Left ventricle myocardium superior (tissue), 1 donor: ENCODE measurements at places on chromosomes 7 and 10. TPM values are rescaled to one million over a fixed set of nuclear protein-coding genes. Genes with fewer than 3 reads are reported as not detected.

The ST8SIA6 gene
- 7.4 TPM for total RNA-seq

The MKX gene
- total RNA-seq: 0.15 TPM

The BHLHA15 gene
- total RNA-seq: not detected

The PRRT4 gene
- total RNA-seq: 1.6 TPM

The NPY gene
- not detected for total RNA-seq

The RASSF4 gene
- total RNA-seq: 93.5 TPM

- no peak for DNase-seq
These were observed 29.6 kb downstream of the SLC16A12 start for GRCh38 chr10:89505640-89506275.

DNA sequence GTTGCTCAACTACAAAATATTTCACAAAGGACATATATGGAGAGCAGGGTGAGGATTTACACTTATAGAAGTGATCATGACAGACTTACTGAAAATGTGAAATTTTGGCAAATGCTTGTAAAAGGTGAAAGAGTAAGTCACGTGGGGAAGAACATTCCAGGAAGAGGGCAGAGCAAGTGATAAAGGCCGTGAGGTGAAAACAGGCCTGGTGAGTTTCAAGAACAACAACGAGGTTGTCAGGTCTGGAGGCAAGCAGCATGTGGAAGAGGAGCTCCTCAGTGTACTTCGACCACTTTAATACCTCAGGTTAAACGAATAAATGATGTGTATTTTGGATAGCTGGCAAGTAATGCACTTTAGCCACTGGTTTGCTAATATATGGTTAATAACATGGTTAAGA, 706.7 kb downstream of the PCDH15 start:
- no peak for DNase-seq

GRCh38 chr7:2641406-2642393, 9.9 kb downstream of the TTYH3 start:
- DNase-seq: peak; percentile 95

GRCh38 chr7:151374726-151375125, 33.1 kb downstream of the NUB1 start:
- DNase-seq: no peak

- no peak for DNase-seq
These were observed 51.5 kb downstream of the RSU1 start for GRCh38 chr10:16765509-16766375.

- DNase-seq: no peak
These were observed 56.1 kb downstream of the CPVL start for GRCh38 chr7:29090151-29090805.

GRCh38 chr7:99767662-99768061, 16.3 kb downstream of the CYP3A4 start:
- no peak for DNase-seq

- DNase-seq: no peak
These were observed 12.2 kb downstream of the PLXDC2 start for GRCh38 chr10:19828278-19829049.

DNA sequence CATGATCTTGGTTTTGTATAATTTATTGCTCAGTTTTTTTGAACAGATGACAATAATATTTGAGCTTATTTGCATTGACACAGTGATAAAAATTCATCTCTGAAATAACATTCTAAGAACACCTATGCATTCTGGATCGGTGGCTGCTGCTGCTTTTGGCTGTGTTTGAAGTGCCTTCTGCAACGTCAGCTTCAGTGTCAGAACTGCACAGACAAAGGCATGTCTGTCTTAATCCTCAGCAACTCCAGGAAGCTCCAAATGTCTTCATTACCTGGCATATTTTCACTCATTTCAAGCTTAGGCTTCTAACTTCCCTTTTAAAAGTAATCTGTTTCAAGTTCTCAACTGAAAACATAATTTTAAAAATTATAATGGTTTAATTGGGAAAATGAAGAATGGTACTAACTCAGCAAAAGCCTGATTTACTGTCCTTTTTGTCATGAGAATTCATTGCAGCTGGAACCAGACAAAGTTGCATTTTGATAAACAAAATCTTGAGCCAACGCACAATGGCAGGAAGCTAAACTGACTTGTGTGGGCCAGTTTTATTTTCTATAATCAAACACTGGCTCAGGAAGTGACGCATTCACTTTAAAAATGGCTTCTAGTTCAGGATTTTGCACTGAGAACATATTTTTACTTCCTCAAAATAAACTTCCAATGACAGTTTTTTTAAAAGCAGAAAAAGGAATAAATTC, 38.7 kb downstream of the NPS start:
- DNase-seq: no peak

DNA sequence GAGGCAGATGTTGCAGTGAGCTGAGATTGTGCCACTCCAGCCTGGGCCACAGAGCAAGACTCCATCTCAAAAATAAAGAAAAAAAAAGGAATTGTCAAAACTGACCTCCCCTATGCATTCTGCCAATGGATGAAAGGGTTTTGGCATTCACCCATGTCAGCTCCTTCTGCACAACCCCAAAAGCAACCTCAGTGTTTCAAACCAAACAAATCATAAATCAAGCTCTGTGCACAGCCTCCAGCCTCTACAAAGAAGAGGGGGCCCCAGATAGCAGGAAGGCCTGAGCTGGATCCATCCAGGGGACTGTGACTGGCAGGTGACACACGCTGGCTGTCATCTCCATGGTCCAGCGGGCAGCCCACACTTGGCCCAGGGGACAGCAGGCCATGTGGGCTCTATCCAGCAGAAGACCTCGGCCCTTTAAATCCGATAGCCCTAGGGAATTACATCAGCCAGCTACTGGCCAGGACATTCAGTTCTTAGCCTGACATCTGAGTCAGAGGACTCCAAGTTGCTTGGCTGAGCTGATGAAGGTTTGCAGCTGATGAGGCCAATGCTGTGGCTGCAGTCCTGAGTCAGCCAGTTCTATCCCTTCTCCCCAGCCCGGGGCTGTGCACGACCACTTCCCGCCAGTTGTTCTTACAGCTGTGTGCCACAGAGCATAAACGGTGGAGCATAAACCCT, 52.0 kb upstream of the FIGNL1 start:
- DNase-seq: peak; percentile 84

DNA sequence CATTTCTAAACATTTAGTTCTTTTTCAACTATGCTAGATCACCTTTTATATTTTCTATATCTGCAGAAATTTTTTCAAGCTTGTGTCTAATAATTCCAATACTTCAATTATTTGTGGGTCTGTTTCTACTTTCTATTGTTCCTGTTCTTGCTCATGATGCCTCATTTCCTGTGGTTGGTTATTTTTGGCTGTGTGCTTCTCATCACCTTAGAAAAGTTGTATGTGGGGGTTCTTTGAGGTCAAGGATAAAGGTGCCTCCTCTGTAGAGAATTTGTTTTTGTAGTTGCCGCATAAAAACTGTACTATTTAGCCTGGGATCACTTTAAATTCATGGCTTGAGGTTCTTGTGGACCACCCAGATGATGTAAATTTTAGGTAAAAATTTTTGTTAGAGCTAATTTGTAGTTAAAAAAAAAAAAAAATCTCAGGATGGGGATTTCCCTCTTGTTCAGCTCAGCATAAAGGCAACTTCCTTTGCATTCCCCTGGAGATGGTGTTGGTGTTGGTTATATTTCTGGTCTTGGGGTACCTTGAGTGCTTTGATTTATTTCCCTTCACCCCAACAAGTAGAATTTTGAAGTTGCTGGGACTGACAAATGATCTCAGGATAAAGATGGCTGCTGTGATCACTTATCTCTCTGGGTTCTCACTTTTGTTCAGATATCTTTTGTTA, 27.0 kb upstream of the JAZF1 start:
- DNase-seq: no peak

DNA sequence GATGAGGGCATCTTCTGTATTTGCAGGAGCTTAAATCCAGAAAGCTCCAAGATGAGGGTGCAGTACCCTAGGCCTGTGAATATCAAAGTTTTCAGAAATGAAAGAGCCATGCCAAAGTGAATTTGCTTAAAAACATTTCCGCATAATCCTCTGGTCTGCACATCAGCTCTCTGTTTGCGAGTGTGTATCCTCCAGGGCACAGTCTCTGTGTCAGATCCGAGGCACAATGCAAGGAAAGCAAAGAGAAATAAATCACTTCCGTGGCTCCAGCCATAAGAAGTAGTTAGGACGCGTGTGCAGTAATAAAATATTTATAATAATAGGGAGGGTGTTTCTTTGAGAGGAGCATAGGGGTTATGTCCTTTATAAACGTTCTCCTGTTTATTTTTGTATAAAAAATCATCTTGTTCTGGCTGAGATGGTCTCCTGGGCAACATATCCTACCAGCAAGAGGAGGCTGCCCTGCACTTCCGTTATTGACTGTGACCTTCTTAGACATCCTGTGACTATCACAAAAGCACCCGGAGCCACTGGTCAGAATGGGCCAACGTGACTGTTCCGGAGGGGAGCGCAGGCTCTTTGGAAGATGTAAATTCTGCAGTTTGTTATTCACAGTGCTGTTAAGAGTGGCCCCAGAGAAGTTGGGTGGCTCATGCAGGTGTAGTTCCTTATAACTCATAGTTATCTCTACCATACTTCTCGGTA, 667.6 kb upstream of the FOXK1 start:
- no peak for DNase-seq

GRCh38 chr7:33762151-33762910, 143.0 kb upstream of the BMPER start:
- no peak for DNase-seq

- DNase-seq: no peak
These were observed 860 bp downstream of the RPP30 start for GRCh38 chr10:90872648-90873020.

DNA sequence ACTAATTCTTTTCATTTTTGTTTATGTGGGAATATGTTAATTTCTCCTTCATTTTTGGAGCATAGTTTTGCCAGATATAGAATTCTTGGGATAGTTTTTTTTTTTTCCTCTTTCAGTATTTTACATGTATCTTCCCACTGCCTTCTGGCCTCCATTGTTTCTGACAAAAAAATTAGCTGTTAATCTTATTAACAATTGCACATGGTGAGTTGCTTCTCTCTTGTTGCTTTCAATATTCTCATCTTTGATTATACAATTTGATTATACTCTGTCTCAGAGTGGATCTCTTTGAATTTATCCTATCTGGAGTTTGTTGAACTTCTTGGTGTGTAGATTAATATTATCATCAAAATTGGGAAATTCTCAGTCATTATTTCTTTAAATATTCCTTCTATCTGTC, 41.4 kb upstream of the HABP2 start:
- no peak for DNase-seq

DNA sequence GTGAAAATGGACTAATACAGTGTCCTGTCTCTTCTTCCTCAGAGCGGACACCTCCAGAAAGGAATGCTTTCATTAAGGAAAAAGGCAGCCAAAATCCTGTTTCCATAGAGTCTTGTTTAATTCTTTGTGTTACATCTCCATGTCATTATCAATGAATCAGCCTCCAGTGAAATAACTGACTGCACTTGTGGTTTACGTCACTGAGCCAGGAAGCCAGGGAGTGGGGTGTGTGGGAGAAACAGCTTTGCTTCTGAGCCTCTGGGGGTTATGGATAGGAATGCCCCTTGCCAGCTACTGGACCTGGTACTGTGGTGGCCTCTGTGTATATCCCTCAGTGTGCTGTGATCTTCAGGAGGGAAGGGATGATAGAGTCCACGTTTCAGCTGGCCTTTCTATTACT, 416.8 kb downstream of the GALNT17 start:
- no peak for DNase-seq

DNA sequence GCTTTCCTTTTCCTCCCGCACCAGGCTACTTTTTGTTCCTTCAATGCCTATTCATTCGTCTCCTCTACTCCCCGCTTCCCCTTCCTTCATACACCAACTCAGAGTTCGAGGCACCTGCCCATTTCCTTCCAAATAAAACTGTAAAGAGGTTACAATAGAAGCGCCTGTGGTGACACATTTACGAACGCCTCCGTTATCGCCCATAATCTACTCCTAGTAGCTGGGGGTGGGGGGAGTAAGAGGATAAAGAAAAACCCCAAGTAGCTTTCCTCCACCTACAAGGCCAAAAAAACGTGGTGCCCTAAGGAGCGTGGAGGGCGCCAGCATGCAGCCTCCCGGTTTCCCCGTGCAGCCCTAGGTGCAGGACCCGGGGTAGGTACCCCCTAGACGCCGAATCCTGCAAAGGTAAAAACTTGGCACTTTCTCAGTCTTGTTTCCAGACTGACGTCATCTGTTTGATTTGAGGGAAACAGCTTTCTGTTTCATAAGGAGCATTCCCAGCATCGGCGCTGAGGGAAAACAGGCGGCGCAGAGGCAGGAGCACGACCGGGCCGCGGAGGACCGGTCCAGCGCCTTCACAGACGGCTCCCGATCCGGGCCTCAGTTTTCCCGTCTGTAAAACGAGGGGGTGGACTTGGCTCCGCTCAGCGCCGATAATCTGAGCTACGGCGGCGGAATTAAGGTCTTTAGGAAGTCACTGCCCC, 922 bp downstream of the PPA1 start:
- peak; percentile 47 for DNase-seq

DNA sequence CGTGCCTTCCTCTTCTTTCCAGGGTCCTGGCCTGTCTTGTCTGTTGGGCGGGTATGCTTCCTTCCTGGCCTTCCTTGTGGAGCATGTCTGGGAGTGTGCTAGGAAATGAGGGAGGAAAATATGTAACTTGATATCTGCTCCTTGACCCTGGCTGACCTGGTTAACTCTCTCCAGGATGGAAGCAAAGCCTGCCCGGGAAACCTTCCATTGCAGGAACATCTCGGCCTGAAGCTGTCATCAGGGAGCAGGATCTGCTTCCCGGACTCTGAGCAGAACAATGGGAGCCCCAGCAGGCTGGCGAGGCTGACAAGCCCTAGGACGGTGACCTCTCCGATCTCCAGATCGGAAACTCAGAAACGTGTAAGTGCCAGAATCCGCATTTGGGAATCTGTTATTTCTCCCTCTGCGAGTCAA, 340.3 kb downstream of the FRMD4A start:
- DNase-seq: peak; percentile 61

DNA sequence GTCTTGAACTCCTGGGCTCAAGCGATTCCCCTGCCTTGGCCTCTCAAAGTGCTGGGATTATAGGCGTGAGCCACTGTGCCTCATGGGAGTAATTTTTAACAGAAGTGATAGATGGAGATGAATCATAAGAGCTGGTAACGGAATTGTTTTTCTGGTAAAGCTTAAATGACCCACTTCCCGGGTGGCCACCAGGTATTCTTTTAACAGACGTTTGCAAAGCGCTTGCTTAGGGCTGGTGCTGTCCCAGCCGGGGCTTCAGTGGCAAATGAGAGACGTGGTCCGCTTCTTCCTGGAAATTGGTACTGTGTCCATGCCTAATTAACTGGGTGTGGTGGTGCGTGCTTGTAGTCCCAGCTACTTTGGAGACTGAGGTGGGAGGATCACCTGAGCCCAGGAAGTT, 23.5 kb downstream of the CAMK1D start:
- no peak for DNase-seq

- DNase-seq: no peak
These were observed 206.1 kb downstream of the RAMP3 start for GRCh38 chr7:45363669-45364068.

GRCh38 chr7:7251742-7252141, 69.4 kb downstream of the C1GALT1 start:
- DNase-seq: no peak
